ENCODE measurements at places on chromosomes 1 and 21.

DNA sequence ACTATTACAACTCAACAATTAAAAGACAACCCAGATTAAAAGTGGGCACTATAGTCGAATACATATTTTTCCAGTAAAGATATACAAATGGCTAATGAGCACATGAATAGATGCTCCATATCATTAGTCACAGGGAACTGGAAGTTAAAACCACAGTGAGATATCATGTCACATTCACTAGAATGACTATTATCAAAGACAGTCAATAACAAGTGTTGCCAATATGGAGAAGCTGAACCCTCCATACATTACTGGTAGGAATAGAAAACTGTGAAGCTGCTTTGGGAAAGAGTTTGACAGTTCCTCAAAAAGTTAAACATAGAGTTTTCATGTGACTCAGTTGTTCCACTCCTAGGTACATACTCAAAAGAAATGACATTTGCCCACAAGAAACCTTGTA, 30.6 kb upstream of the MRPS6 start:
- no peak for DNase-seq

GRCh38 chr1:114152089-114152507, 1.6 kb downstream of the SYT6 start:
- no peak for DNase-seq

DNA sequence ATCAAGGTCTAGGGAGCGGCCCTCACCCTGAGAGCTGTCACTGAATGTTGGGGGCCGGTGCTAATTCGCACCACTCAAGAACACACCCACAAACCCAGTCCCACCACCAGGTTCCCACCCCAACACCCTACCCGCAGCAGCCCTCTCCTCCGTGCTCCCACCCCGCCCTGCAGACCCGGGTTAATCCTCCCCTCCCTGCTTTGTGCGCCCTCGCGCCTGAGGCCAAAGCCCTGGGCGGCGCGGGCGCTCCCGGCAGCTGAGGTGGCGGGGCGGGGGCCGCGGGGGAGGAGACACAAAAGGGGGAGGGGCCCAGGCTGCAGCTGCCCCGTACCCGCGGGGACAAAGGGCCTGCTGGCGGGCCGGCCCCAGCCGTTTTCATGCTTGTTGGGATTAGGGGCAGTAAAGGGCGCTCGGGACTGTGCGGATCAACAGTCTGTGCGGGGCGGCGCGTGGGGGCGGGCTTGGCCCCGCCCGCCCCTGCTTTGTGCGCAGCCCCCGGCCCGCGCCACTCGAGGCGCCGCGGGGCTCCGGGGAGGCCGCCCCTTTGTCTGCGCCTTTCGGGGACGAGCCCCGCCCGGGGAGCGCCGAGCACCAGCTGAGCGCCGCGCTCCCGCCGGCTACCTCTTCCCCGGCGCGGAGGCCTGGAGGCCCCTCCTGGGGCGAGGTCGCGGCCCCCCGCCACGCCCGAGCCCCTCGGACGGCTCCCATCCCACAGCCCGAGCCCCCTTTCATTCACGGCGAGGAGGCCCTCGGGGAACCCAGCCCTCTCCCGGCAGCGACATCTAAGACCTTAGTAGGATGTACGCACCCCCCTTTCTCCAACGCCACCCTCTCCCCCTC, 10.9 kb downstream of the C1orf216 start:
- no peak for DNase-seq

DNA sequence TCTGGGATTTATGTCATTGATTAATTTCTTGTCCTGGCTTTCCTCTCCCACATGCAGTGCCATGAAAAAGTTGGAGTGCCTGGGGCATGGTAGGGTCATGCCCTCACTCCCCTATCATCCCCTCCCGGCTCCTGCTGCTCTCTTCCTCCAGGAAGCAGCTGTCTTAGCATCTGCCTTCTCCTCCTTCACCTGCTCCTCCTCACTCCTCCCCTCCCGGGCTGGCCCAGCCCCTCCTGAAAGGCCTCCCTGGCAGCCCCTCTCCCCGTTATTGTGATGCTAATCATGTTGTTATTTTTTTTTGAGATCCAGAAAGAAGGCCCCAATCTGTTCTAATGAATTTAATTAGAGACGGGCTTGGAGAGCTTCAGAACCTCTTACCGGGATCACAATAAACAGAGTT, 36.3 kb upstream of the NFASC start:
- DNase-seq: no peak

- no peak for DNase-seq
Measured at GRCh38 chr1:74674278-74675048, 871 bp upstream of the ERICH3 start.

DNA sequence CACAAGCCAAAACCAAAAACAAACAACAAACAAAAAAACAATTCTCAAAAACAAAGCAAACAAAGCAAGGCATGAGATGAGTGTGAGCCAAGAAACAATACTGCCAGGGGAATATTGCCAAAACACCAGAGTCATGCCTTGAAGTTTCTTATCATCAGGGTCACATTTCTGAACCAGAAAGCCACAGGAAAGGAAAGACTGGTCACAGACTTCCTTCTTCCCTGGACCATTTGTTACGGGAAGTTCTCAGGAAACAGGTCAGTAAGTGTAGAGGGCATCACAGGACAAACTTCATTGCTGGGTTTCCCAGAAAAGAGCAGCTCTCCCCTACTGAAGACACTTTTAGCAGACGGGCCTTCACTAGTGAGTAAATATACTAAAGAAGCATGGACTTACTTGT, 191.2 kb downstream of the GABPA start:
- no peak for DNase-seq

- DNase-seq: no peak
Measured at GRCh38 chr1:215643592-215644321, 76.7 kb downstream of the KCTD3 start.

GRCh38 chr1:89454845-89455521, 69.6 kb upstream of the LRRC8B start:
- DNase-seq: peak; percentile 30

GRCh38 chr1:225410036-225410435, 17.8 kb downstream of the LBR start:
- no peak for DNase-seq

GRCh38 chr21:21205604-21206003, 207.4 kb downstream of the NCAM2 start:
- DNase-seq: no peak

Measured in stimulated activated CD8-positive, alpha-beta memory T cell treated with anti-CD3 and anti-CD28 coated beads, Interleukin-2, amount 100 ng/mL, for 1 hour (primary cell).